ENCODE measurements at places on chromosomes 11 and 22. TPM values are rescaled to one million over a fixed set of nuclear protein-coding genes. Genes with fewer than 3 reads are reported as not detected.

GRCh38 chr11:111723595-111723994 lies 42.6 kb downstream of the PPP2R1B start:
- DNase-seq, result no peak

GRCh38 chr11:59226396-59226795 lies 13.7 kb upstream of the MPEG1 start:
- no peak for DNase-seq

DNA sequence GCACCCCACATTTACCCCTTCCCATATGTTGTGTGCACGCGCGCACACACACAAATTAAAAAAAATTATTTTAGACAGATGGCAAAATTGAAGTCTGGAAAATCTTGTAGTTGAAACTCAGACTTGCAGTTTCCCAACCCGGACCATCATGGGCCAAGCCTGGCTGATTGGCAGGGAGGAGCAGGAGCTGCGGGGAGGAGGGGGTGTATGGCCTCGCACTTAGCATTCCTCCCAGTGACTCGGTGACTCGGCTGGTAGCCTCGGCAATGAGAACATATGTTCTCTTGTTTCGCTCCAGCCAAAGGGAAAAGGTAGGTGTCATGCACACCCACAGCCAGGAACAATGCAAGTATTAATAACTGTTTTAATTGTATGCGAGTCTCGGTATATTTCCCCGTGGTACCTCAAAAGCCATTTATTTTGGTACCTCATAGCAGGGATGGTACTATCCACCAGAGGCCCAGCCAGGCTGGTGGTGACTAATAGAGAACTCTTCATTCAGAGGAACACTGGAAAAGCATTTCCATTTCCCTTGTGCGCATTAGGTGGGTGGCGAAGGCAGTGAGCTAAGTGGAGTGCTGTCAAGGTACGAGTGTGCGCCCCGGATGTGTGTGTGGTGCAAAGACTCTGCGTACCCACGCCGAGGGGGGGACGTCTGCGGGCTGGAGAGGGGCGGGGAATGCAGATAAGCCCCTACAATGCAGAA lies 92.5 kb downstream of the DSCAML1 start:
- DNase-seq, result peak; percentile 45

GRCh38 chr11:71255800-71256479 lies 3.6 kb upstream of the SHANK2 start:
- peak; percentile 43 for DNase-seq

- DNase-seq, result peak; percentile 54
These were observed 98.8 kb upstream of the PITPNB start for GRCh38 chr22:28017859-28018258.

- DNase-seq, result no peak
These were observed 426.2 kb downstream of the MIAT start for GRCh38 chr22:27083610-27084009.

The FAM111A gene
- total RNA-seq, result 15.5 TPM

GRCh38 chr11:88104408-88104807 lies 70.8 kb downstream of the RAB38 start:
- no peak for DNase-seq

GRCh38 chr11:1231396-1232020 lies 8.6 kb downstream of the MUC5B start:
- DNase-seq, result peak; percentile 73

The F2 gene
- not detected for total RNA-seq

GRCh38 chr11:120432056-120433018 lies 79.2 kb upstream of the GRIK4 start:
- DNase-seq, result no peak

DNA sequence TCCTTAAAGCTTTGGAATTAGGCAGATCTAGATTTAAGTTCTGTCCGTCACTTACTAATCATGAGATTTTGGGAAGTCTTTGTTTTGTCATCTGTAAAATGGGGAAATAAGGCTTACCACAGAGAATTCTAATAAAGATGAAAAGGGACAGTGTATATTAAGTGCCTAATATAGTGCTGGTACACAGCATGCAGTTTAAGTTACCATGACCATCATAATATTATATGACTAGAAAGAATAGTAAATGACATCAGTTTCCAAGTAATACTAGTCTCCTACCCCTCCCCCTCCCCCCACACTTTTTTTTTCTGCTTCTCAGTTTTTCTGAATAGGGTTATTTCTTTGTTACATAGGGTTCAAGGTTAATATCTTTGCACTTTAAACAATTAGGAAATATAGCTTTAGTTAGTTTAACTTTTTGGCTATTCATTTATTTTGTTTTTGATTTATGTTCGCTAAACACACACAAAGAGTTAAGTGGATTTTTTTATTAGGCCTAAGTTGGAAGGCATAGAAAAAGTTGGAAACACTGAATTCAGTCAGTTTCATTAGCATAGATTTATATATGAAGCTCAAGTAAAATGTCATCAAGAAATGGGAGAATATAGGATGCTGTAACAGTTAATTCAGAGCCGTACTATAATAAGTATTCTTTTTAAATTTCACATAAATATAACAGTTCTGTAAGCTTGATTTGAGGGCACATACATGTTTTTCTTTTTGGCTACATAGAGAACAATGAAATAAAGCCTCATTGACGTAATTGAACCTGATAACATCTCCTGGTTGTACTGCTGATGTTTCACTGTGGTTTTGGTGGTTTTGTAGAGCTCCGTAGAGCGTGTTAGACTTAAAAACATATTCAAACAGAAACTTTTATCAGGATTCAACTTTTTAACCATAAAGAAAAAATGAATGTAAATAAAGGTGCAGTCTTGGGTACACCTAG lies 121.2 kb downstream of the PDE3B start:
- DNase-seq, result no peak

The FOXRED1 gene
- total RNA-seq, result 16.1 TPM

GRCh38 chr11:395866-396265 lies 1.9 kb downstream of the PKP3 start:
- no peak for DNase-seq

GRCh38 chr11:66978229-66978628 lies 3.1 kb downstream of the C11orf86 start:
- DNase-seq, result no peak

DNA sequence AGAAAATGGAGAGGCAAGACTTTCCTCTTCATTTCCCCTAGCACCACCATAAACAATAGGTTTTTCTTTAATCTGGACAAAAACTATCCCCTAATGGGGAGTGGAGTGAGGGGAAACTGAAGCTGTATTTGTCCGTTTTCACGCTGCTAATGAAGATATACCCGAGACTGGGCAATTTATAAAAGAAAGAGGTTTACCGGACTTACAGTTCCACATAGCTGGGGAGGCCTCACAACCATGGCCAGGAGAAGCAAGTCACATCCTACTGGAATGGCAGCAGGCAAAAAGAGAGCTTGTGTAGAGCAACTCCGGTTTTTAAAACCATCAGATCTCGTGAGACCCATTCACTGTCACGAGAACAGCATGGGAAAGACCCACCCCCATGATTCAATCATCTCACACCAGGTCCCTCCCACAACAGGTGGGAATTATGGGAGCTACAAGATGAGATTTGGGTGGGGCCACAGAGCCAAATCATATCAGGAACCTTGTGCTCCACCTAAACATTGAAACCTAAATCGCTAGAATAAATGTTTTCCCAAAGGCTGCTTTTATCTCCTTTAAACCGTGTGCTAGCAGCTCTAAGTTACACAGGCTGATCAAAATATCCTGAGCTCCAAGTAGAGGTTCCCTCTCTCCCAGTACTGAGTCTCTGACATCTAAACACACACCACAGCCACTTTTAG lies 4.3 kb downstream of the UBQLN3 start:
- no peak for DNase-seq

DNA sequence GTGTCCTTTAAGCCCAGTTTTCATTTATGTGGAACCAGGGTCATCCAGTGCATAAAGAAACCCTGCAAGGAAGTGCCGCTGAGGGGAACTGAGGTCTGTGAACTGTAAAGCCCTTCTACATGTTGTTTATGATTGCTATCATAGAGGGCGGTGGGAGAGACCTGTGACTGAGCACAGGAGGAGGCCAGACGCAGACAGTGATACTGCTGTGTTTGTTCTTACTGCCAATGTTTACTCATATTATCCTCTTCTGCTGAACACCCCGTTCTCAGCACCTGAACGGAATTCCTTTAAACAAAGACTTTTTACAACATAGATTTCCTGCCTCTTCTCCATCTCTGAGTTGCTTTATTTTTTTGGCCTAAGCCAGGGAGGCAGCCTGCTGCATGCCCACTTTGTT lies 967 bp upstream of the GALNT18 start:
- DNase-seq, result no peak

GRCh38 chr11:113176599-113177360 lies 137.6 kb upstream of the TTC12 start:
- no peak for DNase-seq

All from posterior vena cava (tissue), 2 donors.